ENCODE measurements at places on chromosomes 1 and 21.
A peak's percentile ranks its signal among the peaks of the same experiment; 100 is the strongest.

DNA sequence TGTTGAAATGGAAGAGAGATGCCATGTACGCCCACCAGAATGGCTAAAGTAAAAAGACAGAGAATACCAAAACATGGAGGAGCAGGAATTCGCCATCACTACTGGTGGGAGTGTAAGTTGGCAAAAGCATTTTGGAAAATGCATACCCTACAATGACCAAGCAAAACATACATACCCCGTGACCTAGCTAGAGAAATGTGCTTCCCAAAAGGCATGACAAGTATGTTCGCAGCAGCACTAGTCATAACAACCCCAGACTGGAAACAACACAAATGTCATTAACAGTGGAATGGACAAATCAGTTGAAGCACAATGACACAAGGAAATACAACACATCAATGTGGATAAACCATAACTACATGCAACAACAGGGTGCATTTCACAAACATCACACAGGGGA lies 27.2 kb downstream of the SYT2 start:
- no peak for DNase-seq

- no peak for DNase-seq
Observed at GRCh38 chr1:240094041-240094722, 2.5 kb downstream of the FMN2 start.

GRCh38 chr1:199449681-199450080 lies 577.8 kb upstream of the NR5A2 start:
- peak; percentile 42 for DNase-seq

DNA sequence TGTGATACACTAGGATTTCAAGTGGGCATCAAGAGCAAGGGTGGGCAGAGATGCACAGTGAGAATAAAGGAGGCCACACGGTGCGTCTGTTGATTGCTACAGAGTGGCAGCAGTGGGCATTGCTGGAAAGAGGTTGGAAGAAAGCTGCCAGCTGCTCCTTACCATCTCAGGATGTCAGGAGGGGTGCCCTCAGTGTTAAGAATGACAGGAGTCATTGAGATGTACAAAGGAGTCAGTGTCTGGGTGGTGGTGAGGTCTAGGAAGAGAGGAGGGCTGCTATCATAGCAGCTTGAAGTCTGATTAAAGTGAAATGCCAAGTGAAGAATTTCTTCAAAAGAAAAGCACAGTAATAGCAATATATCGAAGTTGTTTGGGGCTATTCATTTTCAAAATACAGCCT lies 992.7 kb downstream of the TTLL7 start:
- DNase-seq, result peak; percentile 51

- no peak for DNase-seq
Observed at GRCh38 chr1:5220421-5220820, 566.0 kb downstream of the AJAP1 start.

DNA sequence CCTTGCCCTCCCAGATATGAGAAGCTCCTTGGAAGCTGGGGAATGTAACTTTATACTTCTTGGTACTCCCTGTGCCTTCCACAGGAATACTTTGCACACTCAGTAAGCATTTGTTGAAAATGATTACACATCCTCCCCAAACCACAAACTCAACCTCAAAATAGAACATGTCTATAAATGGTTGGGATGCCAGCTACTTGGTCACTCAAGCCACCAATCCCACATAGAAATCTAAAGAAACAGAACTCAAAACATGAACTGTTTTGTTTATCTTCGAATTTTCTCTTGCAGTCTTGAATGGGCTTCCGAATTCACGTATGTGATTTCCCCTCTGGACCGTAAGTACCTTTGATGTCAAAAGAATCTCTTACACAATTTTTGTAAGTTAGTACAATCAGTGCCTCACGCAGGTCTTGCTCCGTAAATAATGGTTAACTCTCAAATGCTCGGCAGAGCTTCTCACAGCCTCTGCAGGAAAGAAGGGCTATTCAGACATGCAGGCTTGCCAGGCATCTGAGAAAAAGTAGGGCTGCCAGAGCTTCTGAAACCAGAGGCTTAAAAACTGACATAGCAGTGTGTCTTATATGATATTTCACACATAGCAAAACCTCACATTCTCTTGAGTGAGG lies 26.9 kb downstream of the SORT1 start:
- peak; percentile 31 for DNase-seq

GRCh38 chr1:248404024-248404423 lies 1.2 kb downstream of the OR2T1 start:
- peak; percentile 66 for DNase-seq

- no peak for DNase-seq
Observed at GRCh38 chr1:93750955-93751354, 69.3 kb upstream of the BCAR3 start.

GRCh38 chr1:101520302-101520701 lies 283.5 kb downstream of the S1PR1 start:
- DNase-seq, result peak; percentile 25

GRCh38 chr21:44519346-44520325 lies 20.4 kb downstream of the KRTAP10-1 start:
- DNase-seq, result no peak

- no peak for DNase-seq
Observed at GRCh38 chr1:202281316-202282024, 60.3 kb downstream of the UBE2T start.

DNA sequence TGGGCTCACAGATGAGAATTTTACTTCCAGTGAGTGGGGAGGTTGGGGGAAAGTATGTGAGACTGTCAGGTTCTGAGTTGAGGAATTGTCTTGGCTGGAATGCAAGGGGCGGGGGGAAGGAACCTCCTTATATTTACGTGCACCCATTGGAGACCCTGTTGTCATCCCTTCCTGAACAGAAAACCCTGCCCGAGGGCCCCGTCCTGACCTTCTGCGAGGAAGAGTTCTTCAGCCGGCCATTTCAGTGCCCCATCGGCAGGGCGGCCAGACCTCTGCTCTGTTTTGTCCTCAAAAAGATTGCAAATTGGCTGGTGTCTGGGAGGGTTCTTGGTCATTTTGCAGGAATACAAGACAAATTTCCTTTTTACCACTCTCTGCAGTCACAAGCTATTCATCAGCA lies 7.1 kb downstream of the KIF26B start:
- DNase-seq, result no peak

DNA sequence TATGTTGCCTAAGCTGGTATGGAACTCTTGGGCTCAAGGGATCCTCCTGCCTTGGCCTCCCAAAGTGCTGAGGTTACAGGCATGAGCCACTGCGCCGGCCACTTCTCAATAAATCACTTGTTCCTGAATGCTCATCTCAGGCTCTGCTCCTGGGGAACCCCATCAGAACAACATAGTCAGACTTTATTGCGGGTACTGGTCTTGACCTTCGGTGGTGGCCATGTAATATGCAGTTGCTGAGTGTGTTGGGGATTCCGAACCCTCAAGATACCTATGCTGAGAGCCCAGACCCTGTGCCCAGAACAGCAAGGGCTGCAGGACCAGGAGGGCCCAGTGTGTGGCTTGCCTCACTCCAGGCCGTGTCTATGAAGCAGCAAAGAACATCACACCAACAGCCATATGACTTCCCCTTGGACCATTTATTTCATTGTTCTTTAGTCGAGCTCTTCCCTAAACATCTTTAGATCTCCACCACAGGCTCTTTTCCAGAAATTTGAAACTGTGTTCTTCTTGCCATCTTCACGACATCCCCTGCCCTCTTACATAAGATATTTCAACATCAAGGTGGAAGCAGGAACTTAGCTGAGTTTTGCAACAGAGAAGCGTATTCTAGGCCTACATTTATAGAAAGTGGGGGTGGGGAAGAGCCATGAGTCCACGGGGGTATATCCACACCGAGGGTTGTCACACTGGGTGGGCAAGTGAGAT lies 12.7 kb upstream of the SDHB start:
- DNase-seq, result no peak

DNA sequence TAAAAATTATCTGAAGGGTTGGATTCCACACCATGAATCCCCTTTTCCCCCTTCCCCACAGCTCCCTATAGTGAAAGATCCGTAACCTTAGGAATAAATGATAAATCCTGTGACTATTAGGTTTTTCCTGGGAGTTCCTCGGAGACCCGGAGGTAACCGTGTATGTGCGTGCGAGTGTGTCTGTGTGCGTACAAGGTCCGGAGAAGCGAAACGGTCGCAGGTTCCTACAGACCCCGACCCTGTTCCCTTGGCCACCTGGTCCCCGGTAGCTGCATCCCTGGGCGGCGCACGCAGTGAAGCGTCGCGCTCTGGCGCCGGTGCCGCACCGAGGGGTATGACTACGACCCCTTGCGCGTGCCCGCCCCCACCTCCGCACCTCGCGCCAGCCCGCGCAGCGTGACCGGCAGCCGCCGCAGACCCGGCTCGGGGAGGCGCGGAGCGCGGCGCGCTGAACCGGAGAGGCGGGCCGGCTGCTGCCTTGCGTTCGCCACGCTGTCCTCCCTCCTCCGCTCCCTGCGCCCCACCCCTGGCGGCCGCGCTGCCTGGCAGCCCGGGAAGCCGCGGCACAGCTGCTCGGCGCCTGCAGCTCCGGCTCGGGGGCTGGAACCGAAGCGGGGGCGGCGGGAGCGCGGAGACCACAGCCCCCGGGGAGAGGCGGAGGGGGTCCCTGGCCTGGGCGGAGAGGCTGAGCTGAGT lies at the start of gene AK5:
AK5 (plus strand) TSS at position 529 of the 696 bp plus-strand sequence. CDS start 295 bp downstream, outside the sequence.
- no peak for DNase-seq

GRCh38 chr1:7333620-7334019 lies 437.5 kb upstream of the VAMP3 start:
- no peak for DNase-seq

DNA sequence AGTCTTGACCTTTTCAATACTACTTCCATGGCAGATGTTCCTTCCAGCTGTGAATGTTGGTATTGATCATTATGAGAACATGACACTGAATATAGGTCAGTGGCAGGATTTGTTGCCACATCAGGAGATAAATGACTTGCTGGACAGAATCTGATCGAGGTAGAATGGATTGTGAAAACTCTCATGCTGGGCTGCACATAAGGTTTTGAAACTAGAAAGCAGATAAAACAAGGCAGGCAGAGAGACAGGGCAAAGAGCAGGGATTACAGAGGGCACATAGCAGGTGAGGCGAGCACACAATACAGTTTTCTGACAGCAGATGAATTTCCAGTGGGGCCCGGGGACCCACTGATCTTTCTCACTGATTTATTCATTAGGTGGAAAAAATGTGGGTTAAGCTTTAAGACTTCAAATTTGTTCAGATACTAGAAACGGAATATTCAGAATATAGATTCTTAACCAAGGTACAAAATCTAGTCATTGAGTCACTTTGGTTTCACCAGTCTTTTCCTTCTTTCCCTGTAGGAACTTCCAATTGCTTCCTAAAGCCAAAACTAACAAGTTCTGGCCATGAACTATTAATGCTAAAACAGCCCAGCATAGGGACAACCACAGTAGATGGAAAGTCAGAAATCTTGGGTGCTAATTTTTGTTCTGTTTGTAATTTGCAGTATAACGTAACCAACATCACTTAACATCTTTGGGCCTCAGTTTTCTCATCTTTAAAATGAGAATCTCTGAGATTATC lies 296.0 kb upstream of the PTBP2 start:
- DNase-seq, result no peak

DNA sequence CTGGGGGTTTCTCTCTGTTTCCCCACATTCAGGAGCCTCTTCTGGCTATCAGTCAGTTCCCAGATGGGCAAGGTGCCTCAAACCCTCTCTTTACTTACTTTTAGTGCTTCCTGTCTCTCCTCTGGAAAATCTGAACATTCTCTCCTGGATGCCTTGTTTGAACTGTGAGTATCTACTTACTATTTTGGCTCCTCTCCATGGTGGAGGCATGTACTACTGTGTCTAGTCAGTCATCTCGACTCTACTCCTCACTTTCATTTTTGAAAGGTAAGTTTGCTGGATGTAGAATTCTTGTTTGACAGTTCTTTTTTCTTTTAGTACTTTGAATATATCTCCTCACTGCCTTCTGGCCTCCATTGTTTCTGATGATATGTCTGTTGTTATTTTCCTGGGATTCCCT lies 70.9 kb upstream of the FAM78B start:
- no peak for DNase-seq

DNA sequence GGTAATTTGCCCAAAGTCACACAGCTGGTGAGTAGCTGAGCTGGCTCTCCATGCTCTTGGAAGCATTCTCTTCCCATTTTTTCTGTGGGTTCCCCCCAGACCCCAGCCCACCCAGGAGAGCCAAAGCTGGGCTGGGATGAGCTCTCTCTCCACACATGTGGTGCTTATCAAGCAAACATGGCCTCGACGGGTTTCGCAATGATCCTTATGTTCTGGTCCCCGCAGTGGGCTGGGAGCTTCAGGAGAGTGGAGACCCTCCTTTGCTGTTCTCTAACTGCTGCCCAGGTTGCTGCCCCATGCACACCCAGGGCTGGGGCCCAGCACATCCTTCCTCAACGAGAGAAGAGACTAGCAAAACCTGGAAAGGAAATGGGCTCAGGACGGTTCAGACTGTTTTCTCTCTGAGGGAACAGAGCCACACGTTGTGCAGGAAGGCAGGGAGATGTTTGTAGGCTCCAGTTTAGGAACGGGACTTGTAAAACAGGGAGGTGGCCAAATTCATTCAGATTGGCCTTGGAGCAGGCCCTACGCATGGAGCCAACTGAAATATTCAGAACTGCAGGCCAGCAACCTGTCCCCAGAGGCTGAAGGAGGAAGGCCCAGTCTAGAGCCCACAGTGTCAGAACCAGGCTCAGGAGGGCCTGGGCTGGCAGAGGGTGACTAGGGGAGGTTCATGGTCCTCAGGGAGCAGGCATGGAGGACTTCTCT lies 27.2 kb upstream of the CSF1 start:
- DNase-seq, result no peak

DNA sequence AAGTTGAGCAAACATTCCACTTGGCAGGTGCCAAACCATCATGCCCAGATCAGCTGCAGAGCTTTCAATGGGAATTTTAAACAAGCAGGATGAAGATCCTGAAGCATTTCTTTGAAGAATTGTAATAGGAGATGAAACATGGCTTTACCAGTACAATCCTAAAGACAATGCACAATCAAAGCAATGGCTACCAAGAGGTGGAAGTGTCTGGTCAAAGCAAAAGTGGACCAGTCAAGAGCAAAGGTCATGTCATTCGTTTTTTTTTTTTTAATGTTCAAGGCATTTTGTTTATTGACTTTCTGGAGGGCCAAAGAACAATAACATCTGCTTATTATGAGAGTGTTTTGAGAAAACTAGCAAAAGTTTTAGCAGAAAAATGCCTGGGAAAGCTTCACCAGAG lies 3.0 kb upstream of the NDUFS5 start:
- no peak for DNase-seq

- no peak for DNase-seq
Observed at GRCh38 chr1:2535455-2535854, 5.4 kb upstream of the HES5 start.
